Panc1 (cell line): ENCODE measurements at places on chromosomes 11 and 22.

- DNase-seq = no peak
These were observed 87.1 kb downstream of the FAM76B start for GRCh38 chr11:95702526-95702925.

GRCh38 chr11:90593099-90593498 is 370.2 kb upstream of the CHORDC1 start:
- no peak for DNase-seq

GRCh38 chr11:63289658-63290057 is 46.3 kb upstream of the SLC22A25 start:
- DNase-seq = no peak

DNA sequence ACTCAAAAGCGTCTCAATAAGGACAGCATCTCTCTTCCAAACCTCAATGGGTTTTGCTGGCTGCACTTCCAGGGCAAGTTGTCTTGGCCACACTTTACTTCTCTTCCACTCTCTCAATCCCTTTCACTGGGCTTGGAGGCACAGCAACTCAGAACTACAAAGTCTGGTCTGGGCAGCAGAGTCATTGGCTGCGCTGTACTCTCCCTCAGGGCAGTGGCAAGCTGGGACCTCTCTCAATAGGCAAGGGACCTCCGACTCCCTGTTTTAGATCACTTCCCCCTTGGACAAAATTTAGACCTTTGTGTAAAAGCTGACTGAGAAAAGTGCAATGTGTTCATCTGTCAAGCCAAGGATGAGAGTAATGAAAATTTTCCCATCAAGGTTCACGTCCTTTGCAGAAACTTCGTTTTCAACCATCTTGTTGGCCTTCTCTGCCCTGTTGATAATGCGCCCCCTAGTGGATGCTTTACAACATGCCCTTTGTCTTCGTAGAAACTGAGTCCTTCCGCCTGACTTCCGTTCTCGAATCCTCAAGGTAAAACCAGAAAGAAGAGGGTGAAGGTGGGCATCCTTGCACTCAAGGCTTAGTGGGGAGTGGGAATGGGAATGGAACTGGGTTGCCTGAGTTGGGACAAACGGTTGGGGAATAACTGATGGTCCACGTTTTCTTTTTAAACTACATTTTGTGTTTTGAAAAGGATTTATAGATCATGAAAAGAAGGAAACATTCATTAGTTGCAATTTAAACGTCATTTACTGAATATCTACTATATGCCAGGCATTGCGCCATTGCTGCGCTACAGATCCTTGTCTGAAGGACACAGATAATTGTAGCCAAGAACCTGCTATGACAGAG is 99.1 kb downstream of the CD44 start:
- no peak for DNase-seq
